HT1080 (cell line): ENCODE measurements at places on chromosomes 2 and 18.

DNA sequence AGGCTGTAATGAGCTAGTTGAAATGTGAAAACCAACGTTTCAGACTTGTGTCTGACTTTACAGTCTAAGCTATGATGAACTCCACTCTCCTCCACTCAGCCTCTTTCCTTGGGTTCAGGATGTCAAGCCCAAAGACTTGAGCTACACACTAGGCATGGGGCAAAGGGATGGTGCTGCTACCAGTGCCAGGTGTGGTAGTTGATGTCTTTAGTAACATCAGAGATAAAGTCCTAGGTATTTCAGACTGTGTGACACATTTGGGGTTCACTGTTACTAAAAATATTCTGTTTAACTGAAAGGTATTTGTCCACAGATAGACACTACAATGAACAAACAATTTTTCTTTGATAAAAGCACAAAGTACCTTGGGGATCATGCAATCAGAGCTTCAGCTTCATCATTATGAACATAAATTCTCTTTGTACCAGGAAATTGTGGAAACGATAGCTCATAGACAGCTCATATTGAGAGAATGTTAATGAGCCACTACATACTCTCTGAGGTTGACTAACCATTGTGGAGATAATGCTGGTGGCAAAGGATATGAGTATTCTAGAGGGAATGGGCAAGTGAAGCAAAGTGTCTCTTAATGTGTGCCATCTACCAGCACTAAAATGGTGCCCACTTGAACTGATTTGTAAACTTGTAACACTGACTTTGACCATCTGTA, 253.7 kb upstream of the THUMPD2 start:
- peak; percentile 87 for DNase-seq

GRCh38 chr2:9165625-9166024, 41.0 kb upstream of the ASAP2 start:
- peak; percentile 86 for DNase-seq

DNA sequence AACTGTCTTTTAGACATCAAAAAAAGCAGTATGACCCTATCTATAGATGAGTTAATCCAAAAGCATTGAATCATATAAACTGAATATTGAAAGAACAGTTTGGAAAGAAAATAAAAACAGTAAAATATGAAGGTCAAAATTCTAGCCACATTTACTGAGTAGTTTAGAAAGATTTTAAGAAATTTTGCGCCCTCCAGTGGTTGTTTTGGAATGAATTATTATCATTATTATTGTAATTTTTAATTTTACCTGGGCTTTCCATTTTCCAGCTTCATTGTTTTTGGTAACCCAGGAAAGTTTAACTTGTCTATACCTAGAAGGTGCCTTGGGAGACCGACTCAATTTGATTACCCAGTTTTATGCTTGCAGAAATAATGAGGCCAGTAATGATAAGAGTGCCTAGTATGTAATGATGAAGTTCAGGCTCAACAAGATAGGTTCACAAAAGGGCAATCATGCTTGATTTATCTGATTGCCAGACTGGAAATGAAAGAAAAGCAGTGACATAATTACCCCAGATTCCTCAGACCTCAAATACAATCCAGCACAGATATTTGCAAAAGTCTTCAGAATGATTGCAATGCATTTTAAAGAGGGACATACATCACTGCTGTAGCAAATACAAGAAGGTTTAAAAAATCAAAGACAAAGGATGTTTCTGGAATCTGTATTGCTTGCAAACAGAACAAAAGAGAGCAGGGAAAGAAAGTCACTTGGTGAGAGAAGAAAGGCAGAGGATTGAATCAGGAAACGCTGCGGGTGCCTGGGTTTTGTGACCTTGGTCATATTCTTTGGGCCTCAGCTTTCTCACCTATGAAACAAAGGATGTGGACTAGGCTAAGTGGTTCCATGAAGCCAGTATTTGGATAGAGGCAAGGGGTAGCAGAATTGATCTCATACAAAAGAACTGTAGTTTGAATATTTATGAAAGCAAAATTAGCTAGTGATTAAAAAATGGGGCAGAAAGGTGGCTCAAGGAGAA, 153.8 kb downstream of the MAP2 start:
- DNase-seq = no peak

GRCh38 chr2:72149556-72150156, 2.0 kb upstream of the CYP26B1 start:
- no peak for DNase-seq

- DNase-seq = no peak
Observed at GRCh38 chr2:1645761-1646476, 98.4 kb downstream of the PXDN start.

DNA sequence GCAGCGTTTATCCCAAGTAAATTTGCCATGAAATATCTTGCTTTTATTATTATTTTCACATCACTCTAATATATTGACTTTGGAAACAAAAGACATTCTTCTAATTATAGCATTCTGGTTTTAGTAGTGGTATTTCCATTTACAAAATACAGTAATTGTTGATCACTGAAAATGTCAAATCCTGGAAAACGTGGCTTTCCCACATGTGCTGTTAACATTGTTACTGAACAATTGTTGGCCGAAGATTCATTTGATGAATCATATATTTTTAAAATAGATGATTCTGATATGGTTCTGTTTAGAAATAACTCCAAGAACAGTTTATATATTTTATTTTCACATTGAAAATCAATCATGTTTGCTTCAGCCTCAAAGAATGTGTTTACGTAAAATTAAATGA, 32.9 kb downstream of the SP140 start:
- DNase-seq = no peak

- no peak for DNase-seq
Observed at GRCh38 chr2:109703077-109703476, 88.9 kb downstream of the SOWAHC start.

- DNase-seq = no peak
Observed at GRCh38 chr2:71048096-71048495, 20.4 kb upstream of the NAGK start.

DNA sequence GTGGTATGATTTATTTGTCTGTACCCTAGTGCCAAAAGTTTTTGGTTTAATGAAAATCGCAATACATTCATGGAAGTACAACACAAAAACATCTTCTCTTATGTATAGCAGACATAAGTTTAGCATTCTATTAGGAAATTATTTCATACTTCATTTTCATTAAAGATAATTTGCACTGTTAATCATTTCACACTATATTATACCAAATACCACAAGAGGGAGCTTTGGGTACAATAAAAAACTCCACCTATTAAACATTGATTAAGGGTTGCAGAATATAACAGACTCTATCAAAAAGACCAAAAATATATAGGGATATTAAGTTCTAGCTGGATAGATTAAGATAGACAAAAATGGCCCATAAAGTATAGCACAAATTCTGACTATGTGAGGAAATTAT, 79.0 kb downstream of the SLC66A3 start:
- DNase-seq = no peak

DNA sequence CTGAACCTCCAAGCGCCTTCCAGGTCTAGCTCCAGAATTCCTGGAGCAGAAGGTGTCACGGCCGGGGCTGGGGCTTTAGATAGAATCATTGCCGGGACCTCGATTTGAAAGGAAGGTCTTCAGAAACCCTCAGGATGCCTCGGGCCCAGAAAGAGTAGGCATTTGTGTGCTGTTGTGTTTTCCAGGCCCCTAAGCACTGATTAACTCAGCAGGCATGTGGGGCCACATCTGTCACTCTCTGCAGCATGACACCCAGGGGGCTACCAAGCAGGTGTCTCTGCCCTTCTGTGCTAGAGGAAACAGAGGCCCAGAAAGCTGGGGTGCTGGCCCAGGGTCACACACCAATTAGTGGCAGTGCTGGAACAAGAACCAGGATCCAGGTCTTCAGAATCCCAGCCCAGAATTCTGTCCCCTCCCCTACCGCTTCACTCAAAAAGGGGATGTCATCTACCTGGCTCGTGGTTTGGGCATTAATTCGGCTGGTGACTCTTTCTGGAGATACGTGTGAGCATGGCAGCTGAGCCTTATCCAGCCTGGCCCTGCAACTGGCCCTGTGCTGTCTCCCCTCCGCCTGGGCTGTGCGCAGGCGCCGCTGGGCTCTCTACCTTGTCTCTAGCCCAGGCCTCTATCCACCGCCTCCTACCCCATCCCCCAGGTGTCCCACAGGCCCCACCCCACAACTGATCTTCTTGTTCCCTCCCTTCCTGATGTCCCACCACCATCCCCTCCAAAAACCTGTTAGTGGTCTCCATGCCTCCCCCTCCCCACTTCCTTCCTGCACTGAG, 245.4 kb downstream of the ATAD2B start:
- no peak for DNase-seq

DNA sequence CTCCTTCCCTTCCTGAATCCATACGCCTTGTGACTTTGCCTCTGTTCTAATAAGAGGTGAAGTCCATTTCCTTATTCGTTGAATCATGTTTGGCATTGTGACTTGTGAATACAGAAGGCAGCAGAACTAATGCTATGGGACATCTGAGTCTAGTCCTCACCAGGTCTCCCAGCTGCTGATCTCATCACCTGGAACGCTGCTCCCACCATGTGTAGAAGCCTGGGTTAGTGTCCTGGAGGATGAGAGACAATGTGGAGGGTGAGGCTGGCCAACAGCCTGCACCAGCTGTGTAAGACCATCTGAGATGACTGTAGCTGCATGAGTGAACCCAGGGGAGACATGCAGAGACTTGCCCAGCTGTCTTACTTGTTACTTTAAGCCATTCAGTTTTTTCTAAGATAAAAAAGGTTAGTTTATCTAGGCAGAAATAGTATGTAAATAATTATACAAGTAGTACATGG, 3.5 kb upstream of the HAAO start:
- DNase-seq = peak; percentile 8

GRCh38 chr18:50696929-50697328, 122.9 kb downstream of the MRO start:
- no peak for DNase-seq

- peak; percentile 54 for DNase-seq
Observed at GRCh38 chr18:9613550-9614400, 584 bp downstream of the PPP4R1 start.

DNA sequence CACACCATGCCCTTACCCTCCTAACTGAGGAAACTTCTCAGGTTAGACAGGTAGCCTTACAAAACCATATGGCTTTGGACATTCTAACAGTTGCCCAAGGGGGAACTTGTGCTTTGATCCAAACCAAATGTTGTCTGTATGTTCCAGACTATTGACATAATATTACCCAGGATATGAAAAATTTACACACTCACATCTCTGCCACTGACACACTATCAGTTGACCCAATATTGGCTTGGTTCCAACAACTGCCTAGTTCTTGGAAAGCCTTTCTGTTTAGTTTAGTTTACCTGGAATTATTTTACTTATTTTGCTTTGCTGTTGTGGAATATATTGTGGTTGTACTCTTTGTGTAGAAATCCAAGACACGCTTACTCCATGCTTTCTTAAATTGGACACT, 178.4 kb downstream of the RNF152 start:
- DNase-seq = no peak

GRCh38 chr2:20212459-20212870, 12.5 kb downstream of the SDC1 start:
- DNase-seq = no peak

DNA sequence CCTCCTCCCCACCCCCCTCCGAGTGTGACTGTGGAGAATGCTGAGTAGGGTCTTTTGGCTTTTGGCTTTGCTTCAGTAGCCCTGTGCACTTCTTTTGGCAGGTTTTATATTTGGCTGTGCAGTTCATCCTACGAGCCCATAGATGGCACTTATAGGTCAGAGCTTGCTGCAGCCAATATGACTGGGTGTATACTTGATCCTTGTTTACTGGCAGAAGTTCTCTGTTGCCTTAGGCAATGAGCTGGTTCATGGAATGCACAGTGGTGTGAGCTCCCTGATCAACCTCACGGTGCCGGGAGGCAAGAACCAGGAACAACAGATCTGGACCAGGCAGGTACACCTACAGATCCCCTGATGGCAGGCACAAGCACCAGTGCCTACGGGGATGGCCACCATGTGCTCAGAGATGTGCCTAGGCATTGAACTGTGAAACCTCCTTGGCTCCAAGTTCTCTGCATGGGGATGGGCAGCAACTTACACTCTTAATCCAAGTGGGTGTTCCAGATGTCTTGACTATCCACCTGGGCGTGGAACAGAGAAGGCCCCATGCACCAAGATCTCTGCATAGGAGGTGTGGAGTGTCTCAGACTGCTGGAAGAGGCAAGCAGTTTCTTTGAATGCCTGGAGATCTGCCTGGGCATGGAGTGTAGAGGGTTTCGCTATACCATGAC, 190.4 kb downstream of the KIAA1328 start:
- DNase-seq = peak; percentile 19

DNA sequence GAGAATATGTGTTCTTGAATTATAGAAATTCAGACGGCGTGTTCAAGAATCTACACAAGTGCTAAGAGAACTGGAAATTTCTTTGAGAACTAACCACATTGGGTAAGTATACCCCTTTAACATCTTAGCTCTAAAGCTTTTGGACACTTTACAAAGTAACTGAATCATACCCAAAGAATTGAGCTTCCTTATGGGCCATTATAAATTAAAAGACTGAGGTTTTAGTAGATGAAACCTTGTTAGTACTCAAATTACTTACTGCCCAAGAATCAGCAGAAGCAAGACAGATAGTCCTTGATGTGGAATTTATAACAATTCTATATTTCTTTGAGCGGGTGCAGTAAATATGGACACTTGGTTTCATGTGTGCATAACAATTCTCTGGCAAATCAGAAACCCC, 168.3 kb downstream of the PRPF40A start:
- DNase-seq = no peak

- DNase-seq = peak; percentile 72
Observed at GRCh38 chr18:74196220-74197119, 48.1 kb downstream of the TIMM21 start.

GRCh38 chr2:108591163-108591562, 56.9 kb downstream of the LIMS1 start:
- no peak for DNase-seq

GRCh38 chr2:15725101-15725781, 133.6 kb downstream of the DDX1 start:
- DNase-seq = no peak

GRCh38 chr2:18473241-18474181, 86.9 kb downstream of the RDH14 start:
- peak; percentile 20 for DNase-seq

GRCh38 chr2:128612628-128613027, 294.0 kb upstream of the HS6ST1 start:
- DNase-seq = no peak

GRCh38 chr18:77111449-77111848, 21.1 kb downstream of the MBP start:
- no peak for DNase-seq

- DNase-seq = no peak
Observed at GRCh38 chr2:1881998-1882397, 137.7 kb upstream of the PXDN start.

GRCh38 chr2:46150445-46150955, 146.7 kb upstream of the EPAS1 start:
- no peak for DNase-seq

- no peak for DNase-seq
Observed at GRCh38 chr2:228848638-228849037, 422.4 kb downstream of the PID1 start.

- DNase-seq = no peak
Observed at GRCh38 chr2:88720399-88720798, 28.9 kb downstream of the RPIA start.

GRCh38 chr2:221001381-221001801, 570.7 kb downstream of the EPHA4 start:
- DNase-seq = no peak

GRCh38 chr2:120243211-120243610, 9.4 kb upstream of the RALB start:
- DNase-seq = peak; percentile 40

- DNase-seq = no peak
Observed at GRCh38 chr2:12978066-12978835, 261.5 kb downstream of the TRIB2 start.
